ENCODE measurements at places on chromosomes 3 and 15. TPM values are rescaled to one million over a fixed set of nuclear protein-coding genes. Genes with fewer than 3 reads are reported as not detected.

GRCh38 chr15:57352535-57353316 lies 23.6 kb upstream of the CGNL1 start:
- DNase-seq = no peak

GRCh38 chr15:99143655-99144610 lies 39.1 kb downstream of the SYNM start:
- DNase-seq = no peak

DNA sequence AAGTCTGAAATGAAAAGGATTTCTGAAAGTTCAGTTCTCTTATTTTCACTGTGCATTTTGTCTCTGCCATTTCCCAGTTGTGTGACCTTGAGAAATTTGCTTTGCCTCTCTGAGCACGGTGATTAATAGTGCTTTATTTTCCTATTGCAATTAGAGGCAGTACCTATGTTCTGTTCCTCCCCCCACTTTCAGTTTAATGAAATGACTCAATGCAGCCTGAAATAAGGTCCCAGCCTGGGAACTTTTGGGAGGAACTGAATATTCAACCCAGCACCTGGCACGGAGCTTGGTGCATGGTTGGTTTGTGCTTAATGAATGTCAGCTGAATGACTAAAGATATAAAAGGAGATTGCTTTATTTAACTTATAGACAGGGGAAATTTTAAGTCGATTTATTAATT lies 352.6 kb downstream of the PDCD6IP start:
- DNase-seq = no peak

DNA sequence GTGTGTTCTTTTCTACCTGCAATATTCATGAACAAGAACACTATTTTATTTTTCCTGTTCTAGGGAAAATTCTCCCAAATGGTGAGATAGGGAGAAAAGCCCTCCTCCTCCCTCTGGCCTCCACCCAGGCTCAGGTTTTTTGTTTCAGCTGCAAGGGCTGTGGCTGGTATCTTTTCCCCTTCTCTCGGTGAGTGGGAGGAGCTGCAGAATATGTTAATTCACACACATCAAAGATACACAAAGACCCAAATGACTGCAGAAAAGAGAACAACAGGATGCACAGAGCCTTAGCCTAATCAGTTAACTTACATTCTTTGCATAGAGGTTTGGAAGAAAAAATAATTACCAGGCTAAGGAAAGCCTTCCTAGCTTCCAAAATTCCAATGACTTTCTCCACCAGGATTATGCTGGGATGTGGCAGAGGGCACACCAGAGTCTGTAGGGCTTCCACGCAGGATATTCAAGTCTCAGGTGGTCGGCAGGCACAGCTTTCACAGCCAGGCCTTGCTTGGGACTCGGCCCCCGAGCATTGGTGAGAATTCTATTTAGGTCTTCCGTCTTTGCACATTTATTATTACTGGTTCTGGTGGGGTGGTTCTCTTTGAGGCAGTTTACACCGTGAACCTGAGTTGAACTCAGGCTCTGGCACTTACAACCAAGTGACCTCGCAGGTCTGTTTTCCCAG lies 64.9 kb downstream of the ABHD5 start:
- DNase-seq = peak; percentile 28

Gene CILP
- total RNA-seq = 0.05 TPM

Gene RAD18
- total RNA-seq = 44.5 TPM

Gene SPESP1
- total RNA-seq = 0.58 TPM

Gene POLQ
- 20.4 TPM for total RNA-seq

Gene DNAH12
- 0.26 TPM for total RNA-seq

Gene PRTG
- not detected for total RNA-seq
